ENCODE measurements at places on chromosomes 13 and 19.

DNA sequence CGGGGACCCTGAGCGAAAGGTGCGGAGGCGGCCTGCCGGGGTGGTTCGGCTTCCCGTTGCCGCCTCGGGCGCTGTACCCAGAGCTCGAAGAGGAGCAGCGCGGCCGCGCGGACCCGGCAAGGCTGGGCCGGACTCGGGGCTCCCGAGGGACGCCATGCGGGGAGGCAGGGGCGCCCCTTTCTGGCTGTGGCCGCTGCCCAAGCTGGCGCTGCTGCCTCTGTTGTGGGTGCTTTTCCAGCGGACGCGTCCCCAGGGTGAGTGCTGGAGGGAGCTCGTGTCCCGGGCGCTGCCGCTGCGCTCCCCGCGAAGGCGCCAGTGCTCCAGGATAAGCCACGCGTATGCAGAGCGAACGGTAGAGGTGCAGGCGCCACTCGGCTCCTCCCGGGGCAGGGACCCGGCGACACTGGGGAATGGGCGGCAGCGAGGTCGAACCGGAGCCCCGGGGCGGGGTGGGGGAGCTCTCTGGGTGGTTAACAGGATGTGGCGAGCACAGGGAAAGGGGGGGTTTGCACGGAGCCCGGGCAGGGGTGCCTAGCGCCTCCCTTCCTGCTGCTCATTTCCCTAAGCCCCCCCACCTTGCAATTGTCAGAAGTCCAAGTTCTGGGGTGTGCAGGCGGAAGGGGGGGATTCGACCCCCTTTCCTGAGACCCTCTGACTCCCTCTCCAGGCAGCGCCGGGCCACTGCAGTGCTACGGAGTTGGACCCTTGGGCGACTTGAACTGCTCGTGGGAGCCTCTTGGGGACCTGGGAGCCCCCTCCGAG, at the start of gene IL27RA:
TSS of gene IL27RA (plus strand) at position 44 of the 762 bp plus-strand sequence. CDS start at position 155, 111 bp downstream.
- peak; percentile 3 for DNase-seq

DNA sequence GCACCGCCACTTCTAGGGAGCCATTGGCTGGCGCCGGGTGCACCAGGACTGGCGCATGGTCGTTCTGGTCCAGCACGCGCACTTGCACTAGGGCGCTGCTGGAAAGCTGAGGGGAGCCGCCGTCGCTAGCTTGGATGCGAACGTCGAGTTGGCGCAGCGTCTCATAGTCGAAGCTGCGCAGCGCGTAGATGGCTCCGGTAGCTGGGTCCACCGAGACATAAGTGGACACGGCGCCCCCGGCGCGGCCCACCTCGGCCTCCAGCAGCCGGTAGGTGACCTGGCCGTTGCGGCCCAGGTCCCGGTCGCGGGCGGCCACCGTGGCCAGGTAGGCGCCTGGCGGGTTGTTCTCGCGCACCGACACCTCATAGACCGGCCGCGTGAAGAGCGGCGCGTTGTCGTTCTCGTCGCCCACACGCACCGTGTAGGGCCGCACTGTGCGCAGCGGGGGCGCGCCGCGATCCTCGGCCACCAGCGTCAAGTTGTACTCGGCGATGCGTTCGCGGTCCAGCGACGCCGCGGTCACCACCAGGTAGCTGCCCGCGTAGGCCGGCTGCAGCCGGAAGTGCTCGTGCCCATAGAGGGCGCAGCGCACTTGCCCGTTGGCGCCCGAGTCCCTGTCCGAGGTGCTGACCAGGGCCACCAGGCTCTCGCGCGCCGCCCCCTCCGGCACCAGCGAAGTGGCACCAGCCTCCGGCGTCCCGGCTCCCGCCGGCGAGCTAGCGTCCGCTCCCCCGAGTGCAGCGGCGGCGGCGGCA, 1.7 kb downstream of the PCDH8 start:
- DNase-seq = no peak

DNA sequence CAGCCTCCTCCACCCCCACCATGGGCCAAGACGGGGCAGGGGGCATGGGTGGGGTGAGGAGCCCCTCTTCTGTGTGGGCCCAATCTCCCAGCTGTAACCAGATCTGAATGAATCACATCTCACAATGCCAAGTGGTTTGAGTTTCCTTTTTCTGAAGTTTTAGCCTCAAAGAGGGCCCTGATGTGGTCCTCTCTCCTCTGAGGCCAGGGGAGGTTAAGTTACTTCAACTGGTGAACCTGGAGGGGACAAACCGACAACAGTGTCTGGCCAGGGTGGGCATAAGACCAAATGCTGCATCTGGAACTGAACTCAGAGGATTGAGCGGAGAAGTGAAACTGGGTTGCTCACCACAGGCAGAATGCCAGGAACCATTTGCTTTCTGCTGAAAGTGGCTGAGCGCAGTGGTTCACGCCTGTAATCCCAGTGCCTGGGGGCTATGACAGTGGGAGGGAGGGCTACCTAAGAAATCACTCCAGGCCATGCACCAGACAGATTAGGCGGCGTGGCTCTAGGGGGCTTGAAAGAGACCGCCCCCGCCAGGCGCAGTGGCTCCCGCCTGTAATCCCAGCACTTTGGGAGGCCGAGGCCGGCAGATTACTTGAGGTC, 15.4 kb upstream of the IRGC start:
- no peak for DNase-seq

GRCh38 chr19:17331045-17331558, 3.6 kb downstream of the ANO8 start:
- DNase-seq = no peak

GRCh38 chr19:28744943-28745342, 468.0 kb downstream of the UQCRFS1 start:
- DNase-seq = no peak

DNA sequence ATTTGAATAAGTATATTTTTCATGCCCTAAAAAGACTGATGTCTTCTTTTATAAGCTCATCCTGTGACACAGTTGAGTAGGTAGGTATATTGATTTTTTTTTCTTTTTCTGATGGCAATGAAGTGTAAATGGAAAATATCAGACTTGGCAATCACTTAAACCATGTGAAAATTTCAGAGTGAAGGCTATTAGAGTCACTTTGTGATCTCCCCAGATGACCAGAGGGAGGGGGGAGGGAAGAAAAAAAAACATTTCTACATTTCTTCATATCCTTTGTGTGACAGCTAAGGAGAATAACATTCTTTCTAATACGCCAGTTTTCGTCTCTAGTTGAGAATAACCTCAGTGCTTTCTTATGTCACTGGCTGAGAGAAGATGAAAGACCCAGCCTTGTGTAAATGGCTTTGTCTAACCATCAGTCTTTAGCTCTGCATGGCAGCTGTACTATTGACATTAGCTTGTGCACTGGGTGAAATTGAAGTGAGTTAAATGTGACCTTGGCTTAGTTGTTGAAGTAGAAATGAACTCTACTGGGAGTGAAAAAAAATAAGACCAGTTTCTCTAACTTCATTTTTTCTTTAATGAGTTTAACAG, 332.1 kb upstream of the DACH1 start:
- DNase-seq = no peak

DNA sequence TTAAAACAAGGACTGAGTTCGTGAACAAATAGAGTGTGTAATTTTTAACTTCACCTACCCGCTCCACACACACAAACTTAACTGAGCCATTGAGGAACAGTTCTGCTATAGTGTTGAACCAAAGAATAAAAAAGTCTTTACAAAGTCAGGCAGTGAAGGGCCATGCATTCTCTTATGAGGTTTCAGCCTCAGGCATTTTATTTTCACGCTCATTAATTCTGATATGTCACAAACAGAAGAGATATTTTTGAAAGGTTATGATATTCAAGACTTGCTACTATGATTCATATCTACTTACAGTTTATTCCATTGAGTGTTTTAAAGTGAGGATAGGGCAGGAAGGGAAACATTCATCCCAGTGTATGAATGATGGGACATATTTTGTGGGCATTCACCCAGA, 282.2 kb downstream of the SLITRK5 start:
- DNase-seq = no peak

- no peak for DNase-seq
These were observed 79.4 kb upstream of the FNDC3A start for GRCh38 chr13:48896312-48896711.

DNA sequence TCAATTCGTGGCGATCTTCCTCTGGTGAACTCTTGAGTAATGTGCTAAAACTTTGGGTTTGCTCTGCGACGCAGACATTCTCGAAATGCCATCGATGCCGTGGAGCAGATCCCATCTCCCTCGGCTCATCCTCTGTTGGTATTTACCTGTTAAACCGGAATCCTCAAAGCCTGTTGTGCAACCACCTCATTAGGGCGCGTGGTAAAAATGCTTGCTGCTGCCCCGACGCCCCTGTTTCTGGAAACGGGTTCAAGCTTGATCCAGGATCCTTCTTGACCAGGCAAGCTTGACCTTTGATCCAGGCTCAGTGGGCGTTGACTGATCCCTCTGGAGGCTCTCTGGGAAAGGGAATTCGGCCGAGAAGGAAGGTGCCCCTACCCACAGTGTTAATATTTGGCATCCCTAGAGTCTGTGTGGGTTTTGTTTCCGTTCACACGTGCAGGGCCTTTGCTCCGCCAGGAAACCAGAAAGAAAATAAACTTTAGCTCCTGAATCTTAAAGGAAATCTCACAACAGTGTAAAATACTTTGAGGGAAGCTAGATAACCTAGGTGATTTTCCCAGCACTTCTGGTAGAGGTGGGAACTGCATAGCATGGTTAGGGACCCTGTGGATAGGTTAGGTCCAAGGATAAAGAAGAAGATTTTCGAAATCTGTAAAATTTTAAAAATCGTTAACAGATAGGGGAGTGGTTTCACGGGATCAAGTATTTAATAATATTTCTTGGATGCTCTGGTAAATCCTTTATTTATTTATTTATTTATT, 1.1 kb downstream of the LSM14A start:
- DNase-seq = no peak

- DNase-seq = peak; percentile 89
These were observed 177.5 kb downstream of the DCLK1 start for GRCh38 chr13:35953537-35954206.

GRCh38 chr19:22976248-22976647, 26.7 kb downstream of the ZNF728 start:
- no peak for DNase-seq

DNA sequence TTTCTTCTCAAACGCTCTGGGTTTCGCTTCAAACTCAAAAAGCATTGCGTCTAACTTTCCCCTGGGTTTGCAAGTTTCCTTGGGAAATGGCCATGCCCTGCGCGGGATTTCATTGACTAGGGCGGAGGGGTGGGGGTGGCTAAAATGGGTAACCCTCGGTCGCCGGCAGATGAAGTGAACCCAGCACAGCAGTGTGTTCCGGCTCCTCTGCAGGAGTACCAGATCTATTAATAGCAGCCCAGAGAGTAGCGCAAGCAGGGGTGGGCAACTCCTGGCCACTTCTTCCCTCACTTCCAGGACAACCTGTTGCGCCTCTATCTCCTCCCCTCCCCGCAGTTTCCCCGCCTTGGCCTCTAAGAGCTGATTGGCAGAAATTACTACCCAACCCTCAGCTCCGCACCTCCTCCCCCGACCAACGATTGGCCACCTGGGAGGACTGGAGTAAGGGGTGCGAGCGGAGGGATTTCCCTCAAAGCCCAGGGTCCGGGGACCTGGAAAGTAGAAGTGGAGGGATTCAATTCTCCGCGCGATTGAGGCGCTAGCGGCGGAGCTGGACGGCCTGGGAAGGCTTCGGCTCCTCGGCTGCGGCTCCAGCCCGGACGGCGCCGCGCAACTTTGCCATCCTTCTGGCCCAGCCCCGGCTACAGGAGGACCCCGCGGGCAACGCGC, at the start of gene FREM2:
TSS of gene FREM2 (plus strand) at position 501 of the 669 bp plus-strand sequence. CDS start 268 bp downstream, outside the sequence.
- DNase-seq = no peak

DNA sequence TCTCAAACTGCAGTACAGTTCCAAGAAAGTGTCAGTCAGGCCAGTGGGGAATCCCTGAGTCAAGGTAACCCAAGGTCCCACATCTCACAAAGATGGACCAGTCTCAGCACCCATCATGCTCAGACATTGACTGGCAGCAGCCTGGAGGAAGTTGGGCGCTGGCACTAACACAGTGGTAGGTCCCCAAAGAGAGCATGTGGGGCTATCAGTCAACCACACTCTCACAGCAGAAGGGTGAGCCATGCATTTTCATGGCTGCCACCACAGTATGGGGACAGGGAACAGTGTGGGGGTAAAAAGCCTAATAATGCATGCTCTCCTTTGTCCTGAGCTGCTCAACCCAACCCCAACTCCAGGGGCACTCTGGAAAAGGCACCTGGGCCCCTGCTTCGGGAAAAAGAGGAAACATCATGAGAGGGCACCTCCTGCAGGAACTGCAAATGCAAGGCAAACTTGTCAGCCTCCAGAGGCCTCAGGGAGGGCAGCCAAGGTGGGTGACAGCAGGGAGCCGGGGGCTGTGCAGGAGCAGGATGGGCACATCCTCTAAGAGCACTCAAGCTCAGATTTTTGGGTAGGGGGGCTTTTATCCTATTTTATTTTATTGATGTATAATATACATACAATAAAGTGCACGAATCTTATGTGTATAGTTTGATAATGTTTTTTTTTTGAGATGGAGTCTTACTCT, 9.5 kb upstream of the PLEKHF1 start:
- no peak for DNase-seq

DNA sequence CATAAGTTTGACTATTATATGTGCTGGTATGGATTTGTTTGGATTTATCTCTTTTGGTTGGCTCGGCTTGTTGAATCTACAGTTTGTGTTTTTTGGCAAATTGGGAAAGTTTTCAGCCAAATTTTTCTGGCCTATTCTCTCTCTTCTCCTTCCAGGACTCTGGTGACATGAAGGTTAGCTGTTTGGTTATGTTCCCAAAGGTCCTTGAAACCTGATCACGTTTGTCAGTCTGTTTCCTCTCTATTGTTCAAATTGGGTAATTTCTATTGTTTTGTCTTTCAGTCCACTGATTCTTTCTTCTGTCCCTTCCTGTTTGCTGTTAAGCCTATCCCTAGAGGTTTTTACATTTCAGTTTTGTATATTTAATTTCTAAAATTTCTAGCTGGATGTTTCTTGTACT, 81.5 kb upstream of the SHISA2 start:
- no peak for DNase-seq

DNA sequence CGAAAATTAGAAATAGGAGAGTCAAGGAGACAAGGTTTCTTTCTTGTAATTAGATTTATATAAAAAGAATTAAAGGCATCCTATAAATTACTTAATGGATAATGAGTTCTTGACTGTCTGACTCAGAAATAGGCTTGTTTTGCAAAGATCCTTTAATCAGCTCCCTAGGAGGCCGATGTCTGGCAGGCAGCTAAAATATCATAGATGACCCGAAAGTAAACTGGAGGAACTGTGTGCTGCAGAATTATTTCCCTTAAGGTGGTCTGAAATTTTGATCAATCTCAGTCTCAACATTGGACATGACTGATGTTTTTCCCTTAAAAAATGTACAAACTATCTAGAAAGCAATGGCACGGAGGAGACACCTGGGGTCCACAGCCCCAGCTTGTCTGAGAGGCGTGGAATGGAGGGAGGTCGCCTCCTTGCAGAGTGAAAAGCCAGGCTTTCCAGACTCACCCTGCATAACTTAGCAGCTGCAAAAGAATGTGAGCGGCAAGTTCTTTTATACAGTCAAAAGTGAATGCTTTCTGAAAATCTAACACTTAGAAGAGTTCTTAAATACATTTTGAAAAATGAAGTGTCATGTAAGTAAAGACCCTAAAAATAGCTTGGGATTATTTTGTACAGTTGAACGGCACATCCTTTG, 44.8 kb downstream of the MBNL2 start:
- no peak for DNase-seq

- DNase-seq = no peak
These were observed 2.7 kb upstream of the CAPNS1 start for GRCh38 chr19:36136964-36137686.

All from NCI-H2081 treated with DMSO at 0.1 percent for 48 hours (cell line).